GM19239 (cell line): ENCODE measurements at places on chromosomes 1 and 21.

DNA sequence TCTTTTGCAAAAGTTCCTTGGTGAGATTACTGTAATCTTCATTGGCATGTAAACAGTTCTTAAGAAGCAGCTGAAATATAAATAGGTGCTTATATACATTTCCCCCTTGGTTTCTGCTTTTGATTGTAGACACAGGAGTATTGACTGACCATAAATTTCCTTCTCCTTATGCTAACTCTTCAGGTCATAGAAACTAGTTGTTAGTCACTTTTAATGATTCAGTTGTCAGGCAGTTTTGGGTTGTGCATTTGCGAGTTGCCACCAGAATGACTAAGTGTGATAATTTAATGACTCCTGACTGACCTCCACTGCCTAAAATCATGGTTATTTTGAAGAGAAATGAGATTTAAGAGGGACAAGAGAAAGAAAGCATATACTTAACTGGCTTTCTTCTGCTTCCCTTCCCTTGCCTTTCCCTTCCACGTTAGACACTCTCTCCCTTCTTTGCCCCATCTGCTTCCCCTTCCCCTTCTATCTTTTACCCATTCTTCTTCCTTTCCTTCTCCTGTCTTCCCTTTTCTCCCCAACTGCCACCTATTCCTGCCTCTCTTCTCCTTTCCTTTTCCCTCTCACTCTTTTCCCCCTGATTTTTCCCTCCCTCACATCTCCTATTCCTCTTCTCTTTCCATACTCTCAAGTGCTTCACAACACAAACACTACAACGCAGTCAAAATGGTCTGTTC is 12.3 kb downstream of the ZMPSTE24 start:
- DNase-seq: no peak

GRCh38 chr1:80878343-80878742 is 922.4 kb upstream of the ADGRL2 start:
- DNase-seq: no peak

- DNase-seq: no peak
Observed at GRCh38 chr1:207673399-207673798, 28.5 kb downstream of the CR1L start.

DNA sequence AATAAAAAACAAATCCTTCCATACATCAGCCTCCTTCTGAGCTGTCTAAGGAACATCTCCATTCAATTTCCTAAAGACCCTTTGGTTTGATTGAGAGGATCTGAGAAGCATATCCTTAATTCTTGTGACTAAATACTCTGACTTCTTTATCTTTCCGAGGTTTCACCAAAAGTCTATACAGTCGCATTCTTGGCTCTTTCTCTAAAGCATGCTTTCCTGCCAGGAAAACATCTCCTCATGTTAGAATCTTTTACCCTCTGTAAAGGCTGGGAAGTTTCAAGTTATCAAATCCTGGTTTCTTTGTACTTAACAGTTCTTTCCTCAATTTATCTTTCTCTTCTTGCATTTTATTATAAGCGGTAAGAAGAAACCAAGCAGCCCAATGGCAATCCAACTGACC is 630.4 kb downstream of the PTPRC start:
- no peak for DNase-seq

- no peak for DNase-seq
Observed at GRCh38 chr1:221695301-221695700, 46.6 kb downstream of the DUSP10 start.
